ENCODE measurements at places on chromosomes 2 and 18.

GRCh38 chr2:38793511-38793910 lies 15.5 kb downstream of the GEMIN6 start:
- no peak for DNase-seq

DNA sequence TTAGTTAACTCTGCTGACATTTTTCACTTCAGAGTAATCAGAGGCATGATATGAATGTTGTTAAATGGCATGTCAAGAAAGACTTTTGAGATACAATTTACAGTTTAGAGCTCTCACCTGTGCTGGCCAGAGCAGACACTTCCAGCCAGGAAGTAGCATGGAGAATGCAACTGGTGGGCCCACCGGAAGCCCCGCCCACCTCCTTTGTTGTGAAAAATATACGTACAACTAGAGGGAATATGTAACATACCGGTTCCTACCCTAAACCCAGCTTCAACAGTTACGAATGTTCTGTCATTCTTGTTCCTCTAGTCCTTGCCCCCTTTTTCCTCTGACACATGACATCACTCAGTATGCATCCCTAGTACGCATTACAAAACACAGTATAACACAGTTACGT lies 70.2 kb upstream of the ITM2C start:
- no peak for DNase-seq

- DNase-seq: no peak
Measured at GRCh38 chr2:201882353-201883090, 76.2 kb downstream of the CDK15 start.

GRCh38 chr2:40370007-40370395 lies 81.9 kb downstream of the SLC8A1 start:
- DNase-seq: no peak

GRCh38 chr2:122414902-122415301 lies 659.5 kb downstream of the TSN start:
- DNase-seq: no peak

DNA sequence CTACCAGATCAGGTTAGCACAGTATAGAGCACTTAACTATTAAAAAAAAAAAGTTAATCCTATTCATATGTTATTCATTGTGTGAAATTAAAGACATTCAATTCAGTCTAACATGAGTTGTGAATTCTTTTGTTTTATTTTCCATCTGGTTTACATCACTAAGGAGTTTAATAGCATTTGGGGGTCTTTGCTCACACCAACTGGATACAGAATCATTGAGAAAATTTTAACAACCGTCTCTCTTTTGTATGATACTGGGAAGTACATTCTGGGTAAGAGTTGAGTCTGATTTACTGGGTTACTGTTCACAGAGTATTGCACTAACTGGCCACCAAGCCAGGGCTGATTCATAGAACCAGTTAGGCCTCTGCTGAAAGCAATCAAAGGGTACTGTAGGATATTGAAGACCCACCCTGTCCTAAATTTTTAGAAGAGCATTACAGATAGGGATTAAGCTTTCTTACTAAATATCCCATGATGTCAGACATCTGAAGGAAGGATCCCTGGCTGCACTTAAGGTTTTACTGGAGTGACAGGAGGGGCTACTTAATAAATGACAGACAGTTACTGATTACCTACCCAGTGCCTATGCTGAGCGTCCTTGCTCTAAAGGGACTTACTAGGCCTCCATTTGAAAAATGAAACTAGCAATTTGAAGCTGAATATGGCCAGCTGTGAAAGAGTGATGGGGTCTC lies 387.9 kb downstream of the SETBP1 start:
- no peak for DNase-seq

- DNase-seq: no peak
Measured at GRCh38 chr2:97958184-97958583, 37.6 kb downstream of the TMEM131 start.

DNA sequence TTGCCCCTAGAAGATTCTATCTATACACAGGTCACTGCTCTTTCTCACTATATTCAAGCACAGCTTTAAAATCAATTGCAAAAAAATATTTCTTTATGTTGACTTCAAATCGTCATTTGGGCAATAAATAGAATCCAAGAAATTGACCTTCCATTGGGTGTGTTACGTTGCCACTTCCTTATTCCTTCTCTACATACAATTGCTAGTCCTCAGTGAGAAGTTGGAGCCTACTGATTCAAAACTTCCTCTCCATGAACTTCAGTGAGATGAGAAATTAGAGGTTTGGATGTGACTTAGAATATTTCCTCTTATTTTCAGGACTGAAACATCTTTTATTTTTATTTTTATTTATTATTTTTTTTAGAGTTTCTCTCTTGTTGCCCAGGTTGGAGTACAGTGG lies 40.3 kb downstream of the PMAIP1 start:
- DNase-seq: no peak

- DNase-seq: no peak
Measured at GRCh38 chr2:181334158-181334826, 122.9 kb upstream of the ITGA4 start.

DNA sequence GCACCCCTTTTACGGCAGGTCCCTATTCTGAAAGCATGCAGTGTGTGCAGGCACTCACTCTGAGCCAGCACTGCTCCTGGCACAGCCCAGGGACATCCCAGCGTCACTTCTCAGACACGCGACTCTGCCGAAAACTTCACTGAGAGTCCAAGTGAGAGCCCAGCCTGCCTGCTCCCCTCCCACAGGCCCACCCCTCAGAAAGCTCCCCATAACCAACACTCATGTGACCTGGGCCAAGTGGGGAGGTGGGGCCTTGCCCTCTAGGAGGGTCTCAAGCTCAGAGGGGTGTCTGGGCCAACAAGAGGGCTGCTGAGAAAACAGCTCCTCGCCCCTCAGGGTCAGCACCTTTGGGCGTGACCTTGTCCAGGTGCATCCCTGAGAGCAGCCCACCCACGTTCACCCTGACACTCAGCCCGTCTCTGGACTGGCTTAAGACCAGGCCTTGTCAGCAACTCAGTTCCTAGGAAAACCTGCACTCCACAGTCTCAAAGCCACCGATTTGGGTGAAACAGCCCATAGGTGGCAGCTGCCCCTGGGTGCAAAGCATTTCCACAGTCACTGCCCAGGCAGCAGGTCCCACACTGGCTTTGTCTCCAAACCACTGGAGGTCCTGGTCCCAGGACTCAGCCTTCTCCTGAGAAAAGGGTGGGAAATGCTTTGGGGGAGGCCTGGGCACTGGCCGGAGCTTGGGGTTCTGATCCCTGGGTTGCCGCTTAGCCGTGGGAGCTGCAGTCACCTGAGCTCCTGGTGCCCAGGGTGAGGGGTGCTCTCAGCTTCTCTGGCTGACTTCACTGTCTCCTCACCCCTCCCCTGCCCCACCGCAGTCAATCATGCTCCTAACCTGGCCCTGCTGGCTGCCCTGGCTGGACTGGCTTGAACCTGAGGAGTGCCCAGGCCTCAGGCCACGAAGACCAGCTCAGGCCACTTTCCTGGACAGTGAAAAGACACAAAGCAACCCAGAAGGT lies 209.6 kb downstream of the HDAC4 start:
- no peak for DNase-seq

DNA sequence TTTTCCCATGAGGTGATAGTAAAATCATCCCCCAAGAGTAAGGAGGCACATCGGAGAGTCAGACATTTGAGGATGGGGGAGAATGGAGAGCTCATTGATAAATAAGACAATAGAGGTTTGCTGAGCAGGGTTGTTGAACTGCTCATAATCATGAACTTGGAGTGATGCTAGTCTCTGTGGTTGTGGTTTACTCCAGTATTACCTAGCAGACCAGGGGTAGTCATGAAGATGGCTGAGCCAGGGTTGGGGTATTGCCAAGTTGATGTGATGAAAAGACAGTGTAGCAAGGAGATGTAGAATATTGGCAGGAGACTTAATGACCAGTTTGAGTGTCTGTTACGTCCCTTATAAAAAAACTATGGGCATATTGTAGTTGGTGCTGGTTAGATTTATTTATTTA lies 25.4 kb downstream of the CYBRD1 start:
- DNase-seq: no peak

DNA sequence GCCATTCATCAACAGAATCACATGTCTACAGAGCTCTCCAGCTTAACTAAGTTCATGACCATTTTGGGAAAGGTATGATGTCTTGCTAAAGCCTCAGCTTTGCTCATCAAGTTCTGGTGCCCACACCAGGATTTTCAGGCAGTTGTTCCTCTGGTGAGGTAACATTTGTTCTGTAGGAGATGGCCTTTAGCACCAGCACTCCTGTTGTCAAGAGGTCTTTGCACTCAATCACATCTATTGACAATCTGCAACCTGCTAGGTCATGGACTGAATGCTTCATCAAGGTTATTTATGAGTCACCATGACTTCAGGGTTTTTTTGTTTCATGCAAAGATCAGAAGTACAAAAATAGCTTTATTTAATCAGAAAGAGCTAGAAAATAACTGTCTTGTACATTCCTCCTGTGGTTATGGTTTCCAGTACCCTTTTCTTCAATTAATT lies 36.6 kb upstream of the VIT start:
- no peak for DNase-seq

GRCh38 chr2:41872646-41873045 lies 175.2 kb upstream of the PKDCC start:
- DNase-seq: no peak

DNA sequence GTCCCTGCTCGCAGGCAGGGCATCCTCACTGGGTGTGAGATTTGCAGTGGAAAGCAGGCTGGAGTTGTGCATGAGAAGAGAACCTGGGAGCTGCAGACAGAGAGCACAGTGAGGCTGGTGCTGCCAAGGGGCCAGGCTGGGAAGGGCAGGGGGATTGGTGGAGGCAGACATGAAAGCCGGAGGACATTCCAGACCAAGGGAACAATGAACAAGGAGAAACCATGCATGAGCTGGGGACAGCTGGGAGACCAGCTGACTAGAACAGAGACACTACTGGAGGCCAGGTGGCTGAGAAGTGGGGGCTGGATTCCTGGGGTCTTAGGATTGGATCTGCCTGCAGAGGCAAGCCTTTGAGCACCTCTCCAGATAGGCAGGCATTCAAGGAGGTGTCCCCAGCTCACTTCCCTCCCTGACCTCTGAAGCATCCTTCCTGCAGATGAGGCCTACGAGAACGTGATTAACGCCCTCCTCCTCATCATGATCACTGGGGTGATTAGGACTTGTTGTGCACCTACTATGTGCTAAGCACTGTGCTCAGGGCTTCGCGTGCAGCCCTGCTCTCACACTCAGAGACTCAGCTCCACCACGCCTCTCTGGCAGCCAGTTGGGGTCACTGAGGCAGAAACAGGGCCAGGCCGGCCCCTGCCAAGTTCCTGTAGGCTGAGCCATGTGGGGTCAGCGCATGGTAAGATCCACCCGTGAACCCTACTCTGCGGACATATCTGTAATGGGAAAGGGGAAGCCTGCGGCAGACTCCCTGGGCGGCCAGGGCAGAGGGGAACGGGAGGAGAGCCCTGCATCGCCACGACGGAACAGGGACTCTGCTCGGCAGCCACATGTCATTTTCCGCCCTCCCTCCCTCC lies 74.8 kb upstream of the SLC66A3 start:
- DNase-seq: no peak

GRCh38 chr2:55038428-55038827 lies 11.8 kb downstream of the RTN4 start:
- no peak for DNase-seq
